NCI-H446 (cell line): ENCODE measurements at places on chromosomes 3 and 15.

GRCh38 chr15:74613953-74614743 lies 1.5 kb upstream of the CLK3 start:
- no peak for DNase-seq

- no peak for DNase-seq
Observed at GRCh38 chr3:37819591-37819990, 42.1 kb upstream of the CTDSPL start.

GRCh38 chr15:90789462-90789861 lies 72.3 kb downstream of the BLM start:
- no peak for DNase-seq

DNA sequence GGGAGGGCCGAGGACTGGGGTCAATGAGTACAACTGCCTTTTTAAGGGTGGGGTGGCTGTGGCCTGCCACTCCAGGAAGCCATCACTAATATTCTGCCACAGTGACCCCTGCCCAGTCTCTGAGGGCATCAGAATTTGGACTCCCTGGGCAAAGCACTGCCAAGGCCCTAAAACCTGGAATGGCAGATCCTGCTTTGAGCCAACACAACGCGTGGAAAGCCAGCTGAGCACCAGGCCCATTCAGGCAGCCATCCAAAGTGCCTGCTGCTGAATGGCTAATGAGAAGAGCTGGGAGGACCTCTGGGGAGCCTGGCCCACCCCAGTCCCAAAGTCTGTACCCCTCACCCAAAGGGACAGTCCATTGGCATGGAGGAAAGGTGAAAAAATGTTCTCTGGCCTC lies 5.0 kb downstream of the TWF2 start:
- peak; percentile 67 for DNase-seq

GRCh38 chr15:42093966-42094365 lies 396 bp downstream of the PLA2G4D start:
- no peak for DNase-seq

GRCh38 chr3:16329036-16329825 lies 64.2 kb downstream of the OXNAD1 start:
- DNase-seq: no peak

- no peak for DNase-seq
Observed at GRCh38 chr15:69035205-69035917, 20.9 kb downstream of the NOX5 start.
